ENCODE measurements at places on chromosomes 6 and 20. TPM values are rescaled to one million over a fixed set of nuclear protein-coding genes. Genes with fewer than 3 reads are reported as not detected.

- no peak for DNase-seq
Observed at GRCh38 chr20:17960927-17961586, 7.5 kb downstream of the SNX5 start.

DNA sequence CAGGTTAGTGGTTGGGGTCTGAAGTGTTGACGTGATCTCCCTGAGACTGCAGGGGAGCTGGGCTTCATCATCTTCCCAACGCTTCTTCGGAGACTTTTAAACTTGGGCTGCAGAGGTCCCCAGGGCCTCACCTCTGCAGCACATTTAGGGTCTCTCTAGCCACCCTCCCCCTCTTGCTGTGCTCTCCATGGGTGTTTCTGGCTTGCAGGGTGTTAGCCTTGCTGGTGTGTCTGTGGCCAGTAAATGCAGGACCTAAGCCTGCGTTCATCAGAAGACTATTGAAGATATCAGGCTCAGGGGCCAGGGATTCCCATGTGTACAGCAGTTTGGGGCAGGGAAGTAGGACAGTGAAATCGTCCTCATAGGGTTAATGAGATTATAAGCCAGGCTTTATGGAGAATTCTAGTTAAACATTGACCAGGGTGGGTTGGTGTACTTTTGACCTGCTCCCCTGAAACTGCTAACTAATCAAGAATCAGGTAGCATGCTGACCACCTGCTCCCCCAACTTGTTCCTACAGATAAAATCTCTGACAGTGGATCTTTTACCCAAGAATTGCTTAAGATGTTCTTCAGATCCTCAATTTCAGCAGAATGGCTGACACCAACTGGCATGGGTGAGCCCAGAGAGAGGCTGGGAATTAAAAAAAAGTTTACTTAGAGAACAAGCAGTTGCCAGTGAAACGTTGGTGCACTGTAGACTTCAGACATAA, 3.8 kb upstream of the DDO start:
- no peak for DNase-seq

DNA sequence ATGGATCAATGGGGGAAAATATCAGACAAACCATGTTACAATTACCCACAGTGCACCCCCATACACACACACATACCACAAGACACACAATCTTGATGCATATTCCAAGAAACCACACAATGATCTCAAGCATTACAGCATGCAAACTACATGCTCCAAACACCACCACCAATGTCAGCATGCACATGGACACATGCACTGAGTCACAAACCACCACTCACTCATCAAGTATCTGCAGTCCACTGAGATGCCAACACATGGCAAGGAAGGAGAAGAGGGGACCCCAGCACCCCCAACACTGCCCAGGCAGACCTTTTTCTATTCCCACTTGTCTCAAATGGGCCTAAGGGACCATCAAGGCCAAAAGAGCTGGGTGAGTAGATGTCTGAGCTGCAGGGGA, 91.6 kb downstream of the PREX1 start:
- DNase-seq: no peak

- no peak for DNase-seq
Observed at GRCh38 chr6:157741321-157741947, 81.6 kb upstream of the SNX9 start.

DNA sequence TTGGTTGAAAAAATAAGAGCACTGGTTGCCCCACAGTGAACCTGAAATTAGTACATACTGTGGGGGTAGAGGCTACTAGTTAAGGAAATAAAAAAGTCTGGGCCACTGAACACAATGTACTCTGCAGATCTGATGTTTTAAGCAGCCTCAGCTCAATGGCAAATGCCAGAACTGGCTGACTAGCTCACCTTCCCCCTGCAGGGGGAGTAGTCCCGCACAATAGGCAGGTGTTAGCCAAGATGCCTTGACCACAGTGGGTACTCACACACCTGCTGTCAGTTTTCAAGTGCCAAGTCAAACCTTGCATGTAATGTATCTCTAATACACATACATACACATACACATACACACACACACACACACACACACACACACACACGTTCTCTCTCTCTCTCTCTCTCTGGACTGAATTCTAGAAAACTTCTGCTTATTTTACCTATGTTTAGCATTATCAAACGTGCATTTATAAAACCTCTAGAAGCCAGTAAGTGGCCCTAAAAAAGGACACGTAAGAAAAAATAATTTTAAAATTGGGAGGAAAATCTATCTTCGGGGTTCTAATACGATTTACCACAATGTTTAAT, 36.1 kb downstream of the GMDS start:
- DNase-seq: peak; percentile 55

DNA sequence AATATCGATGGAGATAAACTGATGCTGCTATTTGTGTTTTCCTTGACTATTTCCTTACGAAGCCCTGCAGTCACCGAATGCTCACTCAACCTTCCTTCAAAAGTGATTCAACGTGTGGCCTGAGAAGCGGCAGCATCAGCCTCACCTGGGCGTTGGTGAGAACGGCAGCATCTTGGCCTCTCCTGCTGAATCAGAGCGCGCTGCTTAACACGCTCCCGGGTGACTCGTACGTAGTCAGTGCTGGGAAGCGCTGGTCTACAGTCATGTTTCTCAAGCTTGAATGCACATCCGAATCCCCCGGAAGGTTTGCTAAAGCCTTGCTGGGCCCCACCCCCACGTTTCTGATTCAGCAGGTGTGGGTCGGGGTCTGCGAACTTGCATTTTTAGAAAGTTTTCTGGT, 214.1 kb upstream of the RREB1 start:
- no peak for DNase-seq

DNA sequence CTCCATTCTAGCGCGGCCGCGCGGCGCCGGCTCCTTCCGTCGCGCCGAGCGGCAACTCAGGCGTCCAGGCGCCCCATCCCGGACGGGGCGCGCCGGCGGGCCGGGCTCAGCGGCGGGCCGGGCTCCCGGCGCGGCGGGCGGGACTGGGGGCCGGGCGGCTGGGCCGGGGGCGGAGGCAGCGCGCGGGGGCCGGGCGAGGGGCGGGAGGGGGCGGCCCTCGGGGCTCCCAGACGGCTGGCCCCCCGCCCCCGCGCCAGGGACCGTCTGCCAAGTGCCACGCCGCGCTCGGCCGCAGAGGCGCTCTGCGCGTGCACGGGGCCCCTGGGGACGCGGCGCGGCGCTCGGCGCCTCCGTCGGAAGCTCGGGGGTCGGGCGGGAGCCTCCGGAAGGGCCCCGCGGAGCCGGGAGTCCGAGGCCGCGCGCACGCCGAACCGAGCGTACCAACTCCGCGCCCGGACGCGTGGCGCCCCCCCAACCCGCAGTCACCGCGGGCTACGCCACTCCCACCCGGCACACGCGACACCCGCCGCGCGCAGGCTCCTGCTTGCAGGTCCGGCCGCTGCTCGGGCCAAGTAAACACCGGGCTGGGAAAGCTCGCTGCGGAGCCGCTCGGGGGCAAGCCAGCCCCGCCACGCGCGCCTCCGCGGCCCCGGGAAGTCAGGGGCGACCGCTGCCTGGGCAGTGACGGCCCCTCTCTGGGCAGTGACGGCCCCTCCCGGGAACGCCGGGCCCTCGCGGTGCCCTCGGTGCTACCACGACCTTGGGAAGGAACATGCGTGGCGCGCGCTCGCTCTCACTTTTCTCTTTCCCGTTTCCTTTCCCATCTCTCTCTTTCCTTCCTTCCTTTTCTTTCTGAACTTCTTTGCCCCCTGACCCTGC, at the start of gene PREX1:
Gene PREX1 (minus strand): TSS at position 145 of the 879 bp plus-strand sequence. CDS start 139 bp downstream, at position 6.
- DNase-seq: peak; percentile 82

GRCh38 chr6:87742106-87742505, 40.1 kb upstream of the AKIRIN2 start:
- peak; percentile 18 for DNase-seq

- DNase-seq: no peak
Observed at GRCh38 chr6:96301781-96302180, 219.8 kb upstream of the UFL1 start.

DNA sequence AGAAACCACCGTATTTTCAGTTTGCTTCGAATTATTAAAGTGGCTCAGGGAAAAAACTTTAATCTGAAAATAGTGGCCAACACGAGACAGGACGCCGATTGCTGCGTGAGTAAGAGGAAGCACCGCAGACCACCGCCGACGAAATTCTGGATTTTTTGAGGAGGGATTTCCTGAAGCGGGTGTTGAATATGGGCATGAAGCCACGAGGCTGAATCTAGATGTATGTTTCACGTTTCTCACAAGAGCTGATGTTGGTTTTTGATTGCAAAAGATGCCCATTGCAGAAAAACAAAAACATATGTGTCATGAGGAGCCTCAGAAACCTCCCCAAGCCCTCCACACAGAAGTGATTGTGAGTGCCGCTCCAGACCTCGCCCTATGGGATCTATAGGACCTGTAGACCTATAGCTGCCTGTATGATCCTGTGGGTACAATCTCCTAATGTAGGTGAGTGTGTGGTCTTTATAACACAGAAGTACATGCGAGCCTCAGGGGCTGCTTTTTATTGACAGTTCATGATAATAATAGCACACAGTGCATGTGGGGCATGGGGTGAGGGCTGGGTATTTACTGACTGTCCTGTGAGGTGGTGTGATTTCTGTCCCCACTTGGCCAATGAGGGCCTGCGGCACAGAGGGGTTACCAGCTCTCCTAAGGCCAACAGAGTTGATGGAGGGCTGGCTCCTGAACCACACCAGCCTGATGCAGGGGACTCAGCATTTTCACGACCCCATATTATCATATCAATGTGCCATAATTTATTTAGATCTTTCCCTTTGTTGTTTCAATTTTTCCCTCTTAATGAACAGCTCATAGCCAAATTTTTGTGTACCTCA, 243.9 kb downstream of the DLL1 start:
- peak; percentile 72 for DNase-seq

DNA sequence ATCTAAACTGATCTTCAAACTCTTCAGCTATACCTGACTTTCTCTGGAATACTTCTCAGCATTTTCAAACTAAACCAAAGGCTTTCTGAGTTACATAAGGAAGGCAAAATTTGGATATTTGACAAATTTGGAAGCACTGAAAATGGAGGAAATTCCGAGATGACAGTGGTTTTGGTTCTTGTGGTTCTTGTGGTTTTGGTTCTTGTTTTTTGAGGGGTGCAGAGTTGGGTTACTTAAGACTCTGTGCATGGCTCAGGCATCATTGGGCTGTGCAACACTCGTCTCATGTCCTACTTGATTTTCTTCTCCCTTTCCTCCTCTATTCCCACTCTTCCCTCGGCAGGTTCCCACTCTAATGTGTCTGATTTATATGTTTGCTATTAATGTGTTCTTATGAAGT, 78.0 kb downstream of the SLC22A3 start:
- DNase-seq: no peak

DNA sequence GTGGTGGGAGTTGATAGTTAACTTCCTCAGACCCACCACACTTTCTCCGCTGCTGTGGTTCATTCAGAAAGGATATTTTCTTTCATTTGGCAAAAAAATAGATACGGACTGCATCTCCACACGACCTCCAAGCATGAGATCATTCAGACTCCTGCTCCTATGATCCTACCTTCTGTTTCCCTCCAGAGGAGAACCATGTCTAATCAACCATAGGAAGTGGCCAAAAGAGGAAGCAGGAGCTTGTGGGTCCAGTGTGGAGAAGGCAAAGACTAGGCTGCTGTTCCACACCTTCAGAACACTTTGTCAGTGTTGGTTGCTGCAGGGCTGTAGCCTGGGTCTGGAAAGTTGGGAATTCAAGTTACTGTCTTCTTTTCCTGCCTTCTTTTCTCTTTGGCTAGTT, 10.6 kb upstream of the KIF13A start:
- no peak for DNase-seq

- DNase-seq: no peak
Observed at GRCh38 chr20:10634683-10635411, 39.0 kb downstream of the JAG1 start.

- no peak for DNase-seq
Observed at GRCh38 chr6:20564777-20565176, 30.5 kb downstream of the CDKAL1 start.

DNA sequence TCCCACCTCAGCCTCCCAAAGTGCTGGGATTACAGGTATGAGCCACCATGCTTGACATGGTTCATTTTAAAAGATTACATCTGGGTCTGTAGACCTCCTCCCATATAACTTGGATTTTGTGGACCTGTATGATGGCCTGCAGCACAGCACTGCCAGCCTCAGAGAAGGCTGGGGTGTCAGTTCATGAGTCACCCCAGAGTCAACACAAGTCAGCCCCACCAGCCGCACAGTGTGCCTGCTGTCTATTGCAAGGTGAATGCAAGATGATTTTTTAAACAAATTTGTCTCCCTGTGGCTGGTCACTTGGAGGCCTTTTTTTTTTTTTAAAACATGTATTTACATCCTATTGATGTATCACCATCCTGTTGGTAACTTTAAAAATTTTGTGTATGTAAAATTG, 76.7 kb downstream of the RREB1 start:
- no peak for DNase-seq

GRCh38 chr6:46281110-46281509, 110.3 kb upstream of the ENPP5 start:
- DNase-seq: no peak

GRCh38 chr6:148021699-148022098, 320.9 kb upstream of the SASH1 start:
- DNase-seq: peak; percentile 58

DNA sequence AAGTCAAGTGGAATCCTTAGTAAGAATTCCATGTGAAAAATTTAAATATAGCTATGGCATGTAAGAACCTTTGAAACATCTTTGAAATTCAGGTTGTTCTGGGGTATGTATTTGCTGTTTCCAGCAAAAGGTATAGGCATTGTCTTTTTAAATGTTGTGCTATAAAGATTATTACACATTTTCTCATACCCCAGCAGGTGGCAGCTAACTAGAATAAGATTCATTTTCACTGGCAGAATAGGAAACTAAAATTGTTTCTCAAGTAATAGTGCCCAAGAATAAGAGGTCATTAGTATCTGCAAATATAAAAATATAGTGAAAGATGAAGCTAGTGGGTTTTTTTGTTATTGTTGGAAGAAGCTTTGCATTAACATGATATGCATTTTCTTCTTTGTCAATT, 1.8 kb downstream of the GRIK2 start:
- no peak for DNase-seq

The PRL gene
- not detected for total RNA-seq

The LY6G6F gene
- total RNA-seq: not detected

The CCDC170 gene
- total RNA-seq: not detected

The METTL24 gene
- not detected for total RNA-seq

The GPR6 gene
- total RNA-seq: not detected

The C6orf163 gene
- total RNA-seq: 0.63 TPM

The FAM83C gene
- total RNA-seq: not detected
